ENCODE measurements at places on chromosomes 12 and 14.
A peak's percentile ranks its signal among the peaks of the same experiment; 100 is the strongest.

GRCh38 chr14:72420749-72421474 lies 473.0 kb downstream of the DPF3 start:
- ATAC-seq = peak; percentile 86

DNA sequence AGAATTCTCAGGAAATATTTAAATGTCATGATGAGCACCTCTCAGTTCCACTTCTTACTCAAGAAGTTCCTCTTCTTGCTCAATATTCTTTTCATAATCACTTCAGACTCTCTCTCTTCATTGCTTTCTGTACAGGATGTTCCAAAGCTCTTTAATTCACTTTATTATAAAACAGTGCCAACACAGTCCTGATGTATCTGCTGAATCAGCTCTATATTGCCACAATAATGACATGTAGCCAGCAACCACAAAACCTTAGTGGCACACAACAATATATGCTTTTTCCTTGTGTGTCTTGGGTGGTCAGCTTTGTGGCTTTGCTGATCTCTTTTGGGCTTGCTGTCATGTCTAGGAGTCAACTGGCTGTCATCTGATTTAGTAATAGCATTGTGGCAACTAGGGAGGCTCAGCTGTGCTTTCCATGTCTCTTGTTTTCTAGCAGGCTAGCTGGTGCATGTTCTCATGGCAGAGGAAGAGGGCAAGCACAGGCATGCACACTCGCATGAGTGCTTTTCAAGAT lies 52.8 kb upstream of the SLC2A13 start:
- ATAC-seq = no peak

- ATAC-seq = peak; percentile 79
Measured at GRCh38 chr12:57803319-57803893, 15.1 kb downstream of the AVIL start.

- ATAC-seq = no peak
Measured at GRCh38 chr12:89695830-89696229, 12.8 kb downstream of the ATP2B1 start.

- ATAC-seq = no peak
Measured at GRCh38 chr12:24788886-24789285, 160.0 kb downstream of the BCAT1 start.

DNA sequence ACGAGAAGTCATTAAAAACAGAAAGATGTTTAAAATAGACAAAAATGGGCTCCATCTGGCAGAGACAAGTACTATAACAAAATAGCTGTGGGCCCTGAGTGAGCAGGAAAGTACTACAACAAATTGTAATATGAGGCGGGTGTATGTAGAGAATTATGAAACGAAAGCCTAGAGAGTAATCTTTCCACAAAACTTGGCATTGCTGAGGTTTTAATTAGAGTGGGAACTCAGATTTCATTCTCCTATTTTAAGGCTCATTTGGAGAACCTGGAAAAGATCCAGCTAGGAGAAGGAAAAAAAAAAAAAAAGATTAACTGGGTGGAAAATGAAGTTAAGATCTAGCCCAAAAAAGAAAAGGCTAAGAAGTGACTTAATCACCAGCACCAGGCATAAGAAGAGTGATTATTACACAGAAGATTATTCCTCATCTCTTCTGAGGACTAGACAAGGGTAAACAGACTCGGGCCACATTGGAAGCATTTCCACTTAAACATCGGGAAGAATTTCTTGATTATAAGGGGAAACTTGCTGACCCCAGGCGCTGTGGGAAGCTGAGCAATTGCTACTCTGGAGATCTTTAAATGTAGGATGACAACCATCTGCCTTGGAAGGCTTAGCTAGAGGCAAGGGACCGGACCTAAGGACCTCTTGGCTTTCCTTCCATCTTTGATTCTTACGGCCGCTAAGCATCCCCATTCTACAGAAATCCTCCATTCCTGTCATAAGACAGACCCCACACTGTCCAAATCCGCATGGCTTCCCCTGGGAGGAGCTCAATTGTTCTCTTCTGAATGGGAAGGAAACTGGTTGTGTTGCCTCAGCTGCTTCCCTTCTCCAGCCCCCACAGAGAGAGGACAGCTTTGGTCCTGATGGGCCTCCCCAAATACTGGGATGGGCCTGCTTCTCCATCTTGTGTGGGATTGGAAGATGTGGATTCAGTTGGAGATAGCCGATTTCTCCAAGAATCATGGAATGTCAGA lies 40.6 kb downstream of the IGF1 start:
- no peak for ATAC-seq

DNA sequence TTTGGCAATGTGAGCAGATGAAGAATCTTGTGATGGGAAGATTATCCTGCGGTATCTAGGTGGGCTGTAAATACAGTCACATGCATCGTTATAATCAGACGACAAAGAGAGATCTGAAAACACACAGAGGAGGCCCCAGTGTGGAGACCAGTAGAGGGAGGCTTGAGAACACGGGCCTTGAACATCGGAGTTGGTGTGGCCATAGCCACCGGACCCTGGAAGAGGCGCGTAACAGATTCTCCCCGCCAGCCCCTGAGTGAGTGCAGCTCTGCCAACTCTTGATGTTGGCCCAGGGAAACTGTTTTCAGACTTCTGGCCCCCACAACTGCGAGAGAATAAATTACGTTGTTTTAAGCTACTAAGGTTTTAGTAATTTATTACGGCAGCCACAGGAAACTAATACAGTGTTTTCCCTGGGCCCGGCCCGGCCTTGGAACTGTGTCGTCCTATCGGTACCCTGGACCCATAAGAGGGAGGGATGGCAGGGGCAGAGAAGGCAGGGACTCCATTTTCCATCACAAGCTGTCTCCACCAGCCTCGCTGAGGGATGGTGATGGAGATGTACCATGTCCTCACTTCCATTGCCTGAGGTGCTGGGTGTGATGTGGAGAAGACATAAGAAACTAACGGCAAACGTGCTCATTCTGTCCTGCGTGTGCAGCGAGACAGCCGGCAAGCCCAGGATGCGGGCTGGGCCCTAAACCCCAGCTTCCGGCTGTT lies 91.6 kb downstream of the NTF3 start:
- ATAC-seq = no peak

GRCh38 chr12:22089486-22089885 lies 43.5 kb downstream of the CMAS start:
- no peak for ATAC-seq

DNA sequence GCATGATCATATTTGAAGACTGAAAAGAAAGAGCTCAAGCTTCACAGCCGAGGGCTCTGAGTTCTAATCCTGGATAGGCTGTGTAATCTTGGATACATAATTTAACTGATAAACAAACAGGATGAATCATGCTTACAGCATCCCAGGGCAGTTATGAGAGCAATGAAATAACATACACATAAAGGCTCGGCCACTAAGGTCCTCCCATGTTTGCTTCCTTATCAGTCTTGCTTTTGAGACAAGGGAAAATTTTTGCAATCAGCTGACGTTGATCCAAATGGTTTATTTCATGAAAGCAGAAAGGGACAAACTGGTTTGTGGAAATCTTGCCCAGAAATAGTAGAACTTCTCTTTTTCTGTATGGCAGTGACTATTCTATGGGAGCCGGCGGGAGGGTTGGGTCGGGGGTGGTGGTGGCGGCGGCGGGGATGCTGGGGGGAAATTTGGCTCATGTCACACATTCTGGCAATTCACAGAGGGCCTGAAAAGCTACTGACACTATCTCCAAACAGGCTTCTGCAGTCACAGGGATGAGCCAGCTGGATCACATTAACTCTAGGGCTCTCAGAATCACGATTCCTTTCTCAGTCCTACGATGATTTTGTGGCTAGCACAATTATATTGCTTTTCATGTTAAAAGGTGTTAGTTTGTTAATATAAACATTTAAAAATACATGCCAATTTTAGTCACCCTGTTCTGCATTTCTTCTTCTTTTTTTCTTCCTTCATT lies 124.5 kb downstream of the SLC8A3 start:
- no peak for ATAC-seq

DNA sequence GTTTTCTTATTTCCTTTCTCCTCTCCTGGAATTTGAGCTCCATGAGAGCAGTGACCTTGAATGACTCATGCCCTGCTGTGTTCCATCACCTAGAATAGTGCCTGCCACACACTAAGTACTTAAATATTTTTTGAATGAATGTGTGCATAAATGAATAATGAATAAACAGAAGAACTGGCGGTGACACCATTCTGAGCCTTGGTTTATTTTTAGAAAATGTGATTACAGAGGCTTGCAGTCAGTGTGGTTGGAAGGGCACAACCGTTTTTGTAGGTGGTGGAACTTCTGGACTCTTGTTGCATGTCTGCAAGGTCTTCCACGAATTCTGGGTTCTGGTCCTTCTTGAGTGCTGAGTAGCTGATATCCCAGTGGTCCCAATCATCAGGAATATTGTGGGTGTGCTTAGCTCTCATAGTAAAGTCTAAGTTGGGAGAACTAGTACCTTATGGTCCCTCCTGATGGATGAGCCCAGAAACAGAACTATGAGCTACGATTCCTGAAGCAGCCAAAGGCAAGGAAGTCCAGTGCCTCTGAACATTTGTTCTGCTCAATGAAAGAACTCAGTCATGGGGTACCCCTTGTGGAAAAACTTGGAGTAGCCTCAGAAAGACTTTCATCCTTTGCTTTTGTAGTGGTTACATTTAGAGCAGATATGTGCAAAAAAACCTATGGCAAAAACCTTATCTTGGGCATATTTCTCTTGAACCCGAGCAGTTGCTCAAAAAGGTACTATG lies 28.8 kb upstream of the BHLHE41 start:
- ATAC-seq = peak; percentile 91

DNA sequence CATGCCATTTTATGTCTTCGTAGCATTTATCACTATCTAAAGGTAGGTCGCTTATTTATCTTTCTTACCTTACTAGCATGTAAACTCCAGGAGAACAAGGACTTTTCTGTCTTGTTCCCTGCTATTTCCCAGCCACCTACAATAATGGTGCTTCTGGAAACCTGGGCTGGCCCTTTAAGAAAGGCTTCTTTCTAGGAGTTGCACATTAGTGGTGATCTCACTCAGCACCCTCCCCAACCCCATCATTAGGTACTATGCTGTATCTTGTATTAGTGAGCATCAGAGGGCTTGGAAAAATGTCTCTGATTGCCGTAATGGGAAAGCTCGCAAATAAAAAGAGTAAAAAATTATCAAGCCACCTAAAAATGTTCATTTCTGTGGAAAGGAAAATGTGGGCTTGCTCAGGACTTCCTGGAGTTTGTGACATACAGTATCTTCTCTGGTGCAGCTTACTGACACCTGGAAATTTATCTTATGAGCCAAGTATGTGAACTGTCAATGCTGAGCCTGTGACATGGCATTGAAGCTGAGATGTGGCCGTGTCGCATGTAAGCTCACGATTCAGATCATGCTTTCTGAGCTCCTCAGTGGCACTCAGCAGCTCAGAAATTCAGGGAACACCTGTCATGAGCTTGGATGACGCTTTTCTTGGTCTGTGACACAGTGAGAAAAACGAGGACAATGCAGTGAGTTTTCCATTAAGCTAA lies 12.4 kb downstream of the CCDC92 start:
- ATAC-seq = no peak

GRCh38 chr14:104337351-104337750 lies 199.0 kb downstream of the KIF26A start:
- ATAC-seq = no peak

DNA sequence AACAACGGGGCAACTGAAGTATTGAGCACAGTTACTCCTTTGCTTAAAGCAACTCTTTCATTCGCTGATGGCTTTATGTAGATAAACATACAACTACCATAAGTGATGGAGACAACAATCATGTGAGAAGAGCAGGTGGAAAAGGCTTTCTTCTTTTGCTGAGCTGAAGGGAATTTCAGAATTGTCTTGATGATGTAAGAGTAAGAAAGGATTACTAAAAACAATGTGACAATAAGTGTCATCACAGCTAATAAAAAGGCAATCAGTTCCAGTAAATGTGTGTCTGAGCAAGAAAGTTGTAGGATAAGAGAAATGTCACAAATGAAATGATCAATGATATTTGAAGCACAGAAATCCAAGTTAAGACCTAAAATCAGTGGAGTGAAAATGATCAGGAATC lies 647 bp downstream of the OR6C70 start:
- ATAC-seq = no peak

DNA sequence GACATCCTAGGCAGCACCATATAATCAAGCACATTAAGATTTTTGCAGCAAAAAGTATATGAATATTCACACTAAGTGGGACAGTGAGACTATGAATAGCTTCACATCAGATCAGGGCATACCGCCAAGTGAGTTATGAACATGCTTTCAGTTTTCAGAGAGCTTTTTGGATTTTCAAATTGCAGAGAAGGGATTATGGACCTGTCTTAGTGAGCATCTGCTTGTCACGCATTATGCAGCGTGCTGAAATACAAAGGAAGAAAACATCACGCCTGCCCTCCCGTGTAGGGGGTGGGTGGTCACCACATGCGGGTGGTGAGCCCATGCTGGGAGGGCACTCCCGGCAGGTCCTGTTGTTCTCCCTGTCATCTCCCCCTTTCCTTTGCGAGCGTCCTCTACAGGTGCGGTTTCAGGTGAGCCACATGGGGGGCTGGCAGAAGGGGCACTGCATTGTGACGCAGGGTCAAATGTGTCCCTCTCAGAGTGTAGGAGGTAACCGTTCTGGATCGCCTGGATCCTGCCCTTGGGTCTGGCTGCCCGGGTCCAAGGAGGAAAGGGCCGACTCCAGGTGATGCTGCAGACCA lies 42.6 kb downstream of the TRAF3 start:
- no peak for ATAC-seq

DNA sequence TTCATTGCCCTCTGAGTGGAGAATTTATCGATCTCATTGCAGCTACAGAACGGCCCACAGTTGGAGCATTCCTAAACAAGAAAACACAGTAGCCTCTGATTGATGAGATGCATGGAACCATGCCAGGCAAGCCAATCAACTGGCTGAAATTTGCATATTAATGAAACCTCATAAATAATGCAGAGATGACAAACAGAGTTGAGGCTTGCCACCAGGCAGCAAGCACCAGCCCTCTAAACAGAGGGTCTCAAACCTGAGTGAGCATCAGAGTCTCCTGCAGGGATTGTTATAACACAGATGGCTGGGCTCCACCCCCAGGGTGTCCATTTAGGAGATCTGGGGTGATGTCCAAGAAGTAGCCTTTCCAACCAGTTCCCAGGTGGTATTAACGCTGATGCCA lies 60.9 kb upstream of the CMKLR1 start:
- no peak for ATAC-seq

DNA sequence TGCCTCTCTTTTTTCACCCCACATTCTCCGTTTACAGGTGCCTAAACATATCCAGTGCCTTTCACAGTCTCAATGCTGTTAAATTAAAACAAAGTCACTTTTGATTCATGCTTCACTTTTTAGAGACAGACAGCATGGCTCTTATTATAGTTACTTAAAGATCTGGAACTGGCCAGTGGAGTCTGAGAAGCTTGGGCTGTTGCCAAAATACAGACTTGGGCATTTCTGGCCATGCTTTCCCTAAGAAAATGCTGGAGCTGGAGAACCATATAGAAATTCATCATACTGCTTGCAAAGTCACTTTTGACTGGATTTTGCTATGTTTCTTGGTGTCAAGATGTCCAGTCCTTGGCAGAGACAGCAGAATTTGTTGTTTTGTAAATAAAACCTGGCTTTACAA lies 12.2 kb upstream of the GPR68 start:
- ATAC-seq = no peak

GRCh38 chr12:26096036-26096435 lies 28.8 kb downstream of the BHLHE41 start:
- ATAC-seq = no peak
